ENCODE measurements at places on chromosomes 16 and 17. TPM values are rescaled to one million over a fixed set of nuclear protein-coding genes. Genes with fewer than 3 reads are reported as not detected.

Gene MVP
- 49.0 TPM for total RNA-seq

Gene SSTR5
- not detected for total RNA-seq

Gene VTN
- 0.09 TPM for total RNA-seq

Gene ANKRD40CL
- total RNA-seq = not detected

Gene PLCG2
- 10.1 TPM for total RNA-seq

Gene RMI2
- 29.2 TPM for total RNA-seq

Gene SRCIN1
- 0.52 TPM for total RNA-seq

Gene SIRT7
- total RNA-seq = 16.1 TPM

Gene ITGA2B
- 0.38 TPM for total RNA-seq

Gene PDIA2
- total RNA-seq = 0.14 TPM

All from thymus (tissue), 14 donors.